ENCODE measurements at places on chromosomes 1 and 21. TPM values are rescaled to one million over a fixed set of nuclear protein-coding genes. Genes with fewer than 3 reads are reported as not detected.

The ETNK2 gene
- total RNA-seq, result 15.5 TPM

The ALPL gene
- total RNA-seq, result 0.30 TPM

The CD84 gene
- total RNA-seq, result not detected

The ANXA9 gene
- not detected for total RNA-seq

The TNFRSF25 gene
- total RNA-seq, result 33.9 TPM

The LAD1 gene
- total RNA-seq, result not detected

The KCNA3 gene
- not detected for total RNA-seq

The AKR7A3 gene
- 0.49 TPM for total RNA-seq

The LIPI gene
- total RNA-seq, result not detected

The NBPF6 gene
- total RNA-seq, result not detected

The TCP10L gene
- not detected for total RNA-seq

The KCNK1 gene
- 1.0 TPM for total RNA-seq

The ITLN1 gene
- total RNA-seq, result not detected

The CD244 gene
- not detected for total RNA-seq

The CLCA1 gene
- total RNA-seq, result not detected

The OR6K3 gene
- total RNA-seq, result not detected

The CADM3 gene
- total RNA-seq, result 2.7 TPM

The OR2AK2 gene
- total RNA-seq, result not detected

The NEGR1 gene
- 21.8 TPM for total RNA-seq

The AK4 gene
- 5.6 TPM for total RNA-seq
